ENCODE measurements at places on chromosomes 13 and 19.

DNA sequence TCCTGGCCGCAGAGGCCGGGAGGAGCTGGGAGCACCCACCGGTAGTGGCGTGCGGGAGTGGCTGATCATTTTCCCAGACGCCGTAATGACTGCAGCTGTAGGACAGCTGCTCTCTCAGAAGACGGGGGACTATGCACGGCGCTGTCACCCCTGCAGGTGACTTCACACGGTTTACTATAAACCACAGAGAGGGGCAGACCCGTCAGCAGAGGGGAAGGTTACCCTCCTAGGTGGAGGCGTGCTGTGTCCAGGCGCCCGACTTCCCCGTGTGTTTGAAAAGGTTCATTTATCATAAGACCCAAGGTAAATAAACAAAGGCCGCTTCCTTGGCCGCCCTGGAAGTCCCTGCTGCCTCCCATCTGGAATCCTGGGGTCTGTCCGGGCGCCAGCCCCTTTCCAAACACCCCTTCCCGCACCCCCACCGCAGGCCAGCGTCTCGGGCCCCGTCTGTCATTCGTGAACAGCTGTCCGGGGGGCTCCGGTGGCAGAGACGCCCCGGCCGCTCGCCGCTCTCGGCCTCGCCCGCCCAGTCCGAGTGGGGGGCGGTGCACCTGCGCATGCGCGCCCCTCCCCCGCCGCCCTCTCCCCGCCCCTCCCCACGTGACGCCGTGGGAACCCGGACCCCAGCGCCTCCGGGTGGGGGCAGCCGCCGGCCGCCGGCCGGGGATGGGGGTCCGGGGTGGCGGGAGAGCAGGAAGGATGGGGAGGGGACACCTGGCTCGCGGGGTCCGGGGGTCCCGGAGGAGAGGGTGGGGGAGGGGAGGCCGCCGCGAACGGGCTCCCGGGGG lies 915 bp downstream of the SHC2 start:
- peak; percentile 85 for DNase-seq

- no peak for DNase-seq
These were observed 988.6 kb downstream of the PCDH17 start for GRCh38 chr13:58620176-58620575.

GRCh38 chr19:10679743-10680142 lies 21.5 kb upstream of the QTRT1 start:
- no peak for DNase-seq

DNA sequence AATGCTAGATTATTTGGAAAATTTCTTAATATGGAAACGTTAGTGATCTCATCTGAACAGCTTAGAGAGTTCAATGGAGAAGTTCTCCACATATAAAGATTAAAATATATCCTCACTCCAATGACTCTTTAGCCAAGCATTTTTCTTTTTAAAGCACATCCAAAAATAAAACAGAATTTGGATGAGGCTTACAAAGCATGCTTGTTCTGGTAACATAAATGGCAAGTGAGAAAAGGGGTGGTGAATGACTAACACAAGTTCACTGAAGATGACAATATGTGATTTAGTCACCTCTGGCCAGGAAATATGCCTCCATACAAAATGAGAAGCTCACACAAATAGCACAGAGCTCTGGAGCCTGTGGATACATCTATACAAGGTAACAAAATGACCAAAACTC lies 253.0 kb downstream of the PCDH20 start:
- no peak for DNase-seq

DNA sequence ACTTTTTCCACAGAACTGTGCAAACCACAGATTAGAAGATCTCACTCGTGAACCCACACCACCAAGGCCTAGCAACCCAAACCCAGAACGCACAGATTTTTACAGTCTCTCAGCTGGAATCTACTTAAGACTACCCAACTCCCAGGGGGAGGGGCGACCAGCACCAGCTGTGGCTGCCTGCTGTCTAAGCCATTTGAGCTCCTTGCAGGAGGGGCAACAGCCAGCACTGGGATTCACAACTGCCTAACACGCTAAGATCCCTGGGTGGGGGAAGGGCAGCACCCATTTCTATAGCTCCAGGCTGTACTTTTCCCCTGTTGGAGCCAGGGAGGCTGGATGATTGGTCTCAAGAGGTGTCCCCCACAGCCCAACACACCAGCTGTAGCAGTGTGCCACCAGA lies 368.8 kb downstream of the SUCLA2 start:
- DNase-seq: no peak

GRCh38 chr13:20714563-20715329 lies 11.2 kb downstream of the IL17D start:
- peak; percentile 95 for DNase-seq

GRCh38 chr13:91046715-91047327 lies 300.7 kb upstream of the MIR17HG start:
- DNase-seq: no peak

GRCh38 chr13:38943231-38943630 lies 47.4 kb downstream of the STOML3 start:
- DNase-seq: no peak

DNA sequence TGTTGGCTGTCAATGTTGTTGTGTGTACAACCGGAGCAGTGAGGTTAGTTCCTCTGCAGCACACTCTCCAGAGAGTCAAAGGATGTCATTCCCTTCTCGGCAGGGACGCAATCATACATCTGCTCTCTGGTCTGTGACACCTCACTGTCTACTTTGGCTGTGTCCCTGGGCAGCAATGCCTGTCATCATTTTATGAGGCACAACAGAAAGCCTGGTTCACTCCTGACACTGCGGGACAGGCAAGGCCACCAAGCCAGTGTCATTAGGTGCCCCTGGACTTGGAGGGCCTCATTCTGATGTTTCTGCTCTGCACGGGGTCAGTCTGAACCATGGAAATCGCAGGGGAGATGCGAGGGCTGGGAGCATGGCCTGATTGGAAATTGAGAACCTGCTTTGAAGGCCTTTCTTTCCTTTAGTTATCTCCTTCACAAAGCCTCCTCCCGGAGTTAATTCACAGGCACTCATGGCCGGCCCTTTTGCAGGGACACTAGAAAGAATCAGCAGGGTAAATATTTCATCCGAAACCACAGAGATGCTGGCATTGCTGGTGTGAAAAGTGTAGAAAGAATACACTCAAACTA lies 284.4 kb downstream of the ZNF536 start:
- no peak for DNase-seq

DNA sequence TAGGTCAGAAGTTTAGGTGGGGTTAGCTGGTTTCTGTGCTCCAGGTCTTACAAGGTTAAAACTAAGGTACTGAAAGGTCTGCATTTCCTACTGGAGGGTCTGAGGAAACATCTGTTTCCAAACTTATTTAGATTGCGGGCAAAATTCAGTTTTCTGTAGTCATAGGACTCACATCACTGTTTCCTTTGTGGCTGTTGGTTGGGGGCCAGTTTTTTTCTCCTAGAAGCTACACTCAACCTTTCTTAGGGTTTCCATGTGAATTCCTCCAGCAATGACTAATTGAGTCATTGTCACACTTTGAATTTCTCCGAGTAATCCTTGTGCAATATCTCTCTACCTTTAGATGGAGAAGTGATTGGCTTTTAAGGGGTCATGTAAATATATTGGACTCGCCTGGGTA lies 773.4 kb upstream of the SLITRK1 start:
- DNase-seq: no peak

DNA sequence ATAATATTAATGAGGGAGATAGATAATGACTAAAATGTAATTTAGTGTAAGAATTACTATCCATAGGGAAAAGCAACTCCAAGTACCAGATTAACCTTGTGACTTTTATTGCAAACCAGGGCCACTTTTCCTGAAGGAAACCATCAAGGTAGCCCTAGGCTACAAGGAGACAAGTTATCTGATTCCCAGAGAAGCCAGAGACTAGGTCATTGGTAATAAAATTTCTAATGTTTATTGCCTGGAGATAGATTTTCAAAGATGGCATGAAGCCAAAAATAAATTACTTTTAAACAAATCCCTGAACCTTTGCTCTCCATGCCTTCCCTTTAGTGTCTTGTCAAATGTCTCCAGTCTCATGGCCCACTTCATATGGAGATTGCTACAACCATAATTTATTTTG lies 610.1 kb upstream of the SLC10A2 start:
- DNase-seq: no peak

- no peak for DNase-seq
These were observed 45.8 kb downstream of the VWA8 start for GRCh38 chr13:41915081-41915480.

DNA sequence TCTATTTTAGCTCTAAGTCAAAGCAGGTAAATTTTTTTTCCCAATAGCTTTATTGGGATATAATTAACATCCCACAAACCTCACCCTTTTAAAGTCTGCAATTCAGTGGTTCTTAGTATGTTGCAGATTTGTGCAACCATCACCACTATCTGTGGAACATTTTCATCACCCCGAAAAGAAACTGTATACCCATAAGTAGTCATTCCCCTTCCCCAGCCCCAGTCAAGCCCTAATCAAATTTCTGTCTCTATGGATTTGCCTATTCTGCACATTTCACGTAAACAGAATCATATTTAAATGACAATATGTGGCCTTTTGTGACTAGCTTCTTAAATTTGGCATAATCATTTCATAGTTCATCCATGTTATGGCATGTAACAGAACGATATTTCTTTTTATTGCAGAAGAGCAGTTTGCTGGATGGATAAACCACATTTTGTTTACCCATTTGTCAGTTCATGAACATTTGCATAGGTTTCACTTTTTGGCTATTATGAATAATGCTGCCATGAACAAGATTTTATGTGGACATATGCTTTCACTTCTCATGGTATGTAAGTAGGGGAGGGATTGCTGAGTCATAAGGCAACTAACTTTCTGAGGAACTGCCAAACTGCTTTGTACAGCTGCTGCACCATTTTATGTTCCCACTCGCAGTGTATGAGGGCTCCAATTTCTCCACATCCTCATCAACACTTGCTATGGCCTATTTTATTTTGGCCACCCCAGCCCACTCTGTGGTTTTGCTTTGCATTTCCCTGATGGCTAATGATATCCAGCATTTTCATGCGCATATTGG lies 10.9 kb downstream of the SLC46A3 start:
- peak; percentile 37 for DNase-seq

- DNase-seq: no peak
These were observed 500.0 kb downstream of the DIAPH3 start for GRCh38 chr13:59663707-59664106.

DNA sequence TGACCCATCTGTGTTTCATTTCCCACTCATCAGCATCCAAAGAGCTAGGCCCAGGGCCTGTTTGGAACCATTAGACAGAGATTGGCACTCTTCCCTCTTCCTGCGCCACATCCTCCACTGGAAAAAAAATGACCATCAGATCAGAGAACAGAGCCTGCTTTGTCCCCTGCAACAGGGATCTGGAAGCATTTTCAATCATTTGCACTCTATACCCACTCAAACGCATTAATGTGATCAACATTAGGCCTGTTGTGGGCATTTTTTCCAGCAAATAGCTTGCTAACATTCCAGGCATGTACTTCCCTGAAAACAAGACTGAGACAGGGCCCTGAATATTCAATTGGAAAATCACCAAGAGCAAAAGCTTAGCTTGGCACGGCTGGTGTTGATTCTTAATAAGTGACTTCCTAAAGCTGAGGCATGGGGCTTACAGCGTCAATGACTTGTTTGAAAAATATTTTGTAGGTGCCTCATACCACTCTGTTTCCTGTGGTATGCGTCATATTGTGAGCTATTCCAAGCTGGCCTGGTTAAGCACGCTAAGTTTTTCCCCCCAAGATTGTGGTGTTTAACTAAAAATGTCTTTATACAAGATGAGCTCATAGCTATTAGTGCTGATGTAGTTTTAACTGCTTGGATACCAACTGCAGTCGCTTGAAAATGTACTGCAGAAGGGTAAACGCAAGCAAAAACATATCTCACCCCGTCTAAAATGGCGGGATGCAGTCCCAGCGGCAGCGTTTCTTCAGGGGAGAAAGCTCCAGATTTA lies 404.4 kb downstream of the SPRY2 start:
- peak; percentile 75 for DNase-seq

DNA sequence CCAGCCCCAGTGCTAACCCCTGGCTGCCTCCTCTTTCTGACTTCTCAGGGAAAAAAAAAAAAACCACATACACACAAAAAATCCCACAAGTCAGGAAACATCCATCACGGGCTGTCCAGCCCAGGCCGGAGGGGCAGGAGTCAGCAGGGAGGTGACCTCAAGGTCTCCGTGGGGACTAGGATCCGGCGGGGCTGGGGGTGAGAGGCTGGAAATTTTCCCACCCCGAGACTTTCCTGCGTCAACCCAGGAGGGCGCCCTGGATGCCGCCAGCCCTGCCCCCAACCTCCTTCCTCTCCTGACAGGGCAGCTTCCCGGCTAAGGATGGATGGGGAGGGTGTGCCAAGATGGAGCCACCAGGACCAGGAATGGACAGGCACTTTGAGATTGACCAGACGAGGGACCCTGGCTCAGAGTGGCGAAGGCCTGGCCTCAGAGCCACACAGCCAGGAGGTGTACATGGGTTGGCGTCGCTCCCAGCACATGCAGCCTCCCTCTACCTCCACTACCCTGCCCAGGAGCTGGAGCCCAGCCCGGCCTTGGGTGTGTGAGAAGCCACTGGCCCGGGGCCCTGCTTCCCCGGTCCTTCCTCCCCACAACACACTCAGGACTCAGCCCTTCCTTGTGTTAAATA lies 33.3 kb downstream of the BLOC1S3 start:
- peak; percentile 64 for DNase-seq

GRCh38 chr13:101915331-101915730 lies 462.9 kb downstream of the ITGBL1 start:
- DNase-seq: no peak

- no peak for DNase-seq
These were observed 216.1 kb upstream of the TMTC4 start for GRCh38 chr13:100890645-100891044.

GRCh38 chr19:6235031-6235951 lies 44.5 kb downstream of the MLLT1 start:
- DNase-seq: no peak

GRCh38 chr19:13127811-13128575 lies 9.9 kb downstream of the NACC1 start:
- no peak for DNase-seq

DNA sequence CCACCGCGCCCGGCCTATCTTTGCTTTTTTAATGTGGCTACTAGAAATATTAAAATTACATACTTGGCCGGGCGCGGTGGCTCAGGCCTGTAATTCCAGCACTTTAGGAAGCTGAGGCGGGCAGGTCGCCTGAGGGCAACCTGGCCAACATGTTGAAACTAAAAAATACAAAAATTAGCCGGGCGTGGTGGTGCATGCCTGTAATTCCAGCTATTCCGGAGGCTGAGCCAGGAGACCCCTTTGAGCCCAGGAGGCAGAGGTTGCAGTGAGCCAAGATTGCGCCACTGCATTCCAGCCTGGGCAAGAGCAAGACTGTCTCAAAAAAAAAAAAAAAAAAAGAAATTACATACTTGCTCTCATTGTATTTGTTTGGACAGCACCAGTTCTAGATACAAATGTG lies 34.8 kb upstream of the DPRX start:
- no peak for DNase-seq

DNA sequence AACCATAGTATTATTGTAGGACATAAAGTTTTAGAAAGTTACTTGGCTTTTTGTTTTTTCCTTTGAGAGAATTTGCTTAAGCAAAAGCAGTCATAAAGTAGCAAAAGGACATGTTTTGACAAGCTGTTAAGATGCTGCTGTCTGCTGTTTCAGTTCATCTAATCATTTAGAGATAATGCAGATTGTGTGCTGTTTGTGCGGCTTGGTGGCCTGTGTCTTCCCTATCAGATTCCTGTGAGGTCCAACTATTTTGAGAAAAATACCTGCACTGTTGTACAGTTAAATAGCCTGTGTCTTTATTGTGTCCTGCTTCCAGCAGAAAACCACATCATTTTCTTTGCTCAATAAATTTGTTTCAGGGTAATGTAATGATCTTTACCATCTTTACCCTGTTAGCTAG lies 20.0 kb downstream of the UCHL3 start:
- no peak for DNase-seq

Data from femur (tissue), 1 donor.